ENCODE measurements at places on chromosomes 12 and 14.

DNA sequence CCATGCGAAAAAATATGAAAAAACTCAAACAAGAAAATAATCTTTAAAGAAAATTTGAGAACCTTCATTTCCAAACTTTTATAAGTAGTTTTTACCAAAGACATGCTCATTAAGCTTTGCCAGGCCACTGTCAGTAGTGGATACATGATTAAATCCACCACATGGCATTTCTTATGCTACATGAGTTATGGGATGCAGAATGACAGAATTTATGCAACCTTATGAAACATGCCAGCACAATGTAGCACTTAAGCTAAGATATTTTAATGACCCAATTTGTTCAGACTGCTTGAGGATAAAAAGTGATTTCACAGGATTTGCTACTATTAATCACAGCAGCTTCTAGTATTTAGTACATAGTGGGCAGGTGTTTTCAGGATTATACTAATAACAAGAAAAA lies 123.3 kb downstream of the ATP23 start:
- no peak for DNase-seq

DNA sequence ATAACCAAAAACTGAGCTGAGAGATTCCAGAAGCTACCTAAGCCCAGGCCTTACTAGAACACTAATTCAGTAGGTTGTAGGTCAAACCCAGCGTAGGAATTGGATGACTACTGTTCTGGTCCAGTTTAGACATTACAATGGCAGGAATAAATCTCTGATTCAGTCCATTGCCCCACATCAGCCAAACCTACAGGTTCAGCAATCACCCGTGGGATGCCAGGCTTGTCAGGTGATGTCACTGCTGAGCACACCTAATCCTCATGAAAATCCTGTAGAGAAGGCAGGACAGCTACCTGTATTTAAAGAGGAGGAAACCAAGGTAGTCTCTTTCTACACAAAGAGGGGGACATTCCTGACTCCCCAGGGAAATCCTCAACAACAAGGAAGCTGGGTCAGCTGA lies 63.7 kb downstream of the RFX4 start:
- no peak for DNase-seq

GRCh38 chr12:15458008-15458407 lies 135.7 kb downstream of the PTPRO start:
- DNase-seq: no peak

DNA sequence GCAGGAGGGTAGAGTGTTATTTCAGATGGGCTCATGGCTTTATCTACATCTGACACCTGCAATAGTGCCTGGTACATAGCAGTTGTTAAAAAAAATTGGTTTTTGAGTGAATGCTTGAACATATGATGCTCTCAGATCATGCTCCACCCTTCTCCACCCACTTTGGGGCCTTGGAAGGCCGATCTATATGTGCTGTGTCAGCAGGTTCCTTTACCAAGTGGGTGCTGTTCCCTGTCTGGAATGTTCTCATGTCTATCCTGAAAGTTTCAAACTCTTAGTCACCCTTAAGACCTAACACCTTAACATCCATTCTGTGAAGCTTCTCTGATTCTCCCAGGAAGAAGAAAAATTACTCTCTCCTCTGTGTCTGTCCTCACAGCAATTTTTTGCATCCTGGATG lies 556.3 kb upstream of the TBX3 start:
- no peak for DNase-seq

DNA sequence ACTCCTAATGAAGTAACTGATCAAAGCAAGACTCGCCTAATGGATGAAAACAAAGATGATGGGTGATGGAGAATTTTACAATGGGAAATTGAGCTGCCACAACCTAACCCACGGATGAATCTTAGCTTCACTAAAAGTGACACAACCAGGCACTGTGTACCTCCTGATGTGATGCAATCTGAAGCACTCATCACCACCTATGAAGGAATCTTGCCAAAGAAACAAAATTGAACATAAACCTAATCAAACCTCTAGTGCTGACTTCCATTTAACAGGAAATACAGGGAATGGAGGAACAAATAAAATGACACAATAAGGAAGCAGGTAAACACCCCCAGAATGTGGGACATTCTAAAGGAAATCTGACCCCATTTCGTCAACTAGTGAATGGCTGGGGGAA lies 13.3 kb upstream of the RARG start:
- no peak for DNase-seq

DNA sequence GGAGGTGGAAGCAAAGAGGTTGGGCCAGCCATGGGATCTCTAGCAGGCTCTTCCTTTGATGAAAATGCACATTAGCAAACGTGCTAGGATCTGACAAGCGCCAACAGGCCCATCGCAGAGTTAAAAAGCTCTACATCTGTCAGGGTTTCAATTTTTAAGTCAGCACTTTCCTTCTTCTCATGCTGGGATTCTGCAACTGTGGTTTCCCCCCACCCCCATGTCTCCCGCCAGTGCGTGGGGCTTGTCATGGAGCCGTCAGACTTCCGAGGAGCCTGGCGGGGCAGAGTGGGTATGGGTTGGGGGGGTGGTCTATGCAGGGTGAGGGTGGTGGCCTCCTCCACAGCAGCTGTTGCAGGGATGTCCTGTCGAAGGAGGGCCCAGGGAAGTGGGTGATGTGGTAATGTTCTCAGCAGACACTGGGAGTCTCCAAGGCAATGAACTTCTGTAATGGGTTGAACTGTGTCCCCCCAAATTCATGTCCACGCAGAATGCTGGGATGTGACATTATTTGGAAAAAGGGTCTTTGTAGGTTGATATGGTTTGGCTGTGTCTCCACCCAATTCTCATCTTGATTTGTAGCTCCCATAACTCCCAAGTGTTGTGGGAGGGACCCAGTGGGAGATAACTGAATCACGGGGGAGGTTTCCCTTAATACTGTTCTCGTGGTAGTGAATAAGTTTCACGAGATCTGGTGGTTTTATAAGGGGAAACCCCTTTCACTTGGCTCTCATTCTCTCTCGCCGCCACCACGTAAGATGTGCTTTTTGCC lies 115.2 kb upstream of the MAP1LC3B2 start:
- DNase-seq: no peak

DNA sequence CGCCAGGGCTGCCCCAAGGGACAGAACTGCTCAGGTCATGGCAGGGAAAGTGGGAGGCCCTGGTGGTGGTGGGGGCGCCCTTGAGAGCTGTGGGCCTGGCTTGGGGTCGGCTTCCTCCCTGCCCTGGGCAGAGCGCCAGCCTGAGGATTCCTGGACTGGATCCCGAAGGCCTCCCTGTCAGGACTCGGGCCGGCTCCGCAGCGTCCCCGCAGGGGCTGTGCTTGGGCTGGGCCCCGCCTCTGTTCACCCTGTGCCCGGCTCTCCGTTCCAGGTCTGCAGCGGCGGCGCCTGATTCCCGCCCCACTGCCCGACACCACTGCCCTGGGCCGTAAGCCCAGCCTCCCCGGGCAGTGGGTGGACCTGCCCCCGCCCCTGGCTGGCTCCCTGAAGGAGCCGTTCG lies 39.9 kb downstream of the KIF26A start:
- DNase-seq: no peak

All from activated CD8-positive, alpha-beta memory T cell treated with anti-CD3 and anti-CD28 coated beads for 4 hours (primary cell).